ENCODE measurements at places on chromosomes 3 and 15.

GRCh38 chr15:70127770-70128413 is 30.2 kb upstream of the TLE3 start:
- no peak for DNase-seq

DNA sequence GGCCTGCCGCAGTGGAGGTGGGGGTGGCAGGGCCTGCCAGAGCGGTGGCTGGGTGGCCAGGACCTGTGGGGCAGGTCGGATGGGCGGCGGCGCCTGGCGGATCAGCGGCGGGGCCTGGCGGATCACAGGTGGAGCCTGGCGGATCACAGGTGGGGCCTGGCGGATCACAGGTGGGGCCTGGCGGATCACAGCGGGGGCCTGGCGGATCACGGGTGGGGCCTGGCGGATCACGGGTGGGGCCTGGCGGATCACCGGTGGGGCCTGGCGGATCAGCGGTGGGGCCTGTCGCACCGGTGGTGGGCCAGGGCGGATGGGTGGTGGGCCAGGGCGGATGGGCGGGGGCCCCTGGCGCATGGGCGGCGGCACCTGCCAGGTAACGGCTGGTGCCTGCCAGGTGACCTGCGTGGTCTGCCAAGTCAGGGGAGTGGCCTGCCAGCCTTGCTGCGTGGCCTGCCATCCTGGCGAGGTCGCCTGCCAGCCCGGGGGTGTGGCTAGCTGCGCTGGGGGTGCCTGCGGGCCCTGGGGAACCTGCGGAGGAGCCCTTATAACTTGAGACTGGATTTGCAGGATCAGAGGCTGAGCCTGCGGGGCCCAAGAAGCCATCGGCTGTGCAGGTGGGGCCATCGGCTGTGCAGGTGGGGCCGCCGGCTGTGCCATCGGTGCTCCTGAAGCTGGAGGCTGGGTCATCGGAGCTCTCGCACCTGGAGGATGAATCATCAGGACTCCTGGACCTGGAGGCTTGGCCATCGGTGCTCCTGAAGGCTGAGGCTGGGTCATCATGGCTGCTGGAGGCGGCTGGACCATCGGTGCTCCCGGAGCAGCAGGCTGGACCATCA is 1.3 kb downstream of the MAGEL2 start:
- DNase-seq = no peak

DNA sequence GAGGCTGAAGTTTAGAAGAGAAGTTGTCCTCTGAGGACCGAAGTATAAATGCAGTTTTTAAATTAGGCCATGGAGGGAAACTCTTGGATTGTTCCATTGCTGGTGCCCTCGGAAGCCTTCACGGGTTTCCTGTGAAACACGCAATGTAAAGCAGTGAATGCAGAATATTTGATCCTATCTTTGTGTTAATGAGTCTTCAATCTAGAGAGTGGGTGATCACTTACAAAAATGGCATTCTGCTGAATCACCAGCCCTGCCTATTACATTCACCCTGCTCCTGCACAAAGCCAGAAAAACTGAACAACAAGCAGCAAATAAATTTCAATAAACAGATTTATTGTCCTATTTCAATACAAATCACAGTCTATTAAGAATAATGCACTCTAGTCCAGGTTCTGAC is 1063.9 kb downstream of the FHIT start:
- DNase-seq = no peak

DNA sequence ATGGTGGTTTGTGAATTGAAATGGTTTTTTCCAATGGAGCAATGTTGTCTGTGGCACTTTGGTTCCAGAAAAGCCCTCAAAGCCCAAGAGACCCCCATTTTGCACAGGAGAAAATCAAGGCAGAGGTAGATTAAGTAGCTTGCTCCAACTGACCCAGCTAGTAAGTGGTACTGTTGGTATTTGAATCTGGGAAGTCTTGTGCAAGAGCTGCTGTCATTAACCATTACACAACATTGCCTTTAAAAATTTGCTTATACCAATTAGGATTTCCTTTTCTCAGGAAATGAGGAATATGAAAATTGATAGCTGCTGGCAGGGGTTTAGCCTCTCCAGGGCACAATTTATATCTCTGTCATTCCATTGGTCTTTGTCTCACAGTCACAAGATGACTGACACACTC is 102.4 kb upstream of the UBE3A start:
- DNase-seq = no peak
